ENCODE measurements at places on chromosomes 12 and 14. TPM values are rescaled to one million over a fixed set of nuclear protein-coding genes. Genes with fewer than 3 reads are reported as not detected.

- no peak for DNase-seq
Measured at GRCh38 chr14:98689951-98690350, 582.0 kb downstream of the BCL11B start.

DNA sequence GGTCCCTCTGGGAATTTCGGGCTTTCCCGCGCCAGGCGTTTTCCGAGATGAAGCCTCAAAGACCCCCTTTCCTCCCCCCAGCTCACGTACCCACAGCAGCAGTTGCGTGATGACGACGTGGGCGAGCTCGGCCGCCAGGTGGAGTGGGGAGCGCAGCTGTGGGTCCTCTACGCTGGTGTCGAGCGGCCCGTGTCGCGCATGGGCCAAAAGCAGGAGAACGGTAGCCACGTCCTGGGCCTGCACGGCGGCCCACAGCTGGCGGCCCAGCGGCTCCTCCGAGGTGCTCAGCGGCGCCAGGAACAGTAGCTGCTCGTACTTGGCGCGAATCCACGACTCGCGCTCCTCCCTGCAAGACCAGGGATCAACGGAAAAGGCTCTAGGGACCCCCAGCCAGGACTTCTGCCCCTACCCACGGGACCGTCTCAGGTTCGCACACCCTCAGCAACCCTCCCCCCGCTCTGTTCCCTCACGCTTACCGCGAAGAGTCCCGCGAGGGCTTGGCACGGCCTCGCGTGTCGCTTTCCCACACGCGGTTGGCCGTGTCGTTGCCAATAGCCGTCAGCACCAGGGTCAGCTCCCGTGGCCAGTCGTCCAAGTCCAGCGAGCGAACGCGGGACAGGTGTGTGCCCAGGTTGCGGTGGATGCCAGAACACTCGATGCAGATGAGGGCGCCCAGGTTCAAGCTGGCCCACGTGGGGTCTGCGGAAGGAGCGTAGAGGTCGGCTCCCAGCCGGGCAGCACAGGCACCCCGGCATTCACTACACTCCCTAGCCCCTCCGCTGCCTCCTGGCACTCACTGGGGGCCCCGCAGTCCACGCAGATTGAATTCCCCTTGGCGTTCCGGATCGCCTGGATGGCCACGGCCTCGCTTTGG, 11.4 kb downstream of the AGAP2 start:
- DNase-seq, result no peak

DNA sequence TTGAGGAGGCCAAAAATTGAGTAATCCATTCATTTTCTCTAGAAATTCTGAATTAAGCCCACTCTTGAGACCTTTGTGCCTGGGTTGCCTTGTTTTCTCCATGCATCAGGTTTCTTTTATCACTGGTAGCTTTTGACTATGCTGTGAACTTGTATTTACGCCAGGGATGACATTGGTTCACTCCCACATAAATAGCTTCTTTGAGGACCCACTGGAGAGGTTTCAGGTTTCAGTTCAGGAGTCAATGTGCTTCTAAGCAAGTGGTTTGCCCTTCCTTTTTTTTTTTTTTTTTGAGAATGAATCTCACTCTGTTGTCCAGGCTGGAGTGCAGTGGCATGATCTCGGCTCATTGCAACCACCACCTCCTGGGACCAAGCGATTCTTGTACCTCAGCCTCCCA, 10.2 kb upstream of the SLC17A8 start:
- no peak for DNase-seq

DNA sequence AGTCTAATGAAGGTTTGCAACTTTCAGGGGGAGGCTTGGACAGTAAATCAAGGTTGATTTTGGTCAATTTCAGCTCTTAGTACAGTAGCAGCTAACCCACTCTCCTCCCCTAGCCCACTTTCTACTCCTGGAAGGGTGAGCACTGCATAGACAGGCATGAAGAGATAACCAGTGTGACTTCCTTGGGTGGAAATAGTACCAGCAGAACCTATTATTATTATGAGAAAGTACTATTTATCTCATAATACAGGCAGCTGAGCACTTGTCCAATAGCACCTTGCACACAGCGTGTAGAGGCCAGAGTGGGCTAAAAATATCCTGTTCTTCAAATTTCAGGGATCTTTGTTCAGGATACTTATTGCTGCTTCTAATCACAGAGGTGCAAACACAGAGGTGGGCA, 96.2 kb upstream of the FKBP4 start:
- DNase-seq, result no peak

DNA sequence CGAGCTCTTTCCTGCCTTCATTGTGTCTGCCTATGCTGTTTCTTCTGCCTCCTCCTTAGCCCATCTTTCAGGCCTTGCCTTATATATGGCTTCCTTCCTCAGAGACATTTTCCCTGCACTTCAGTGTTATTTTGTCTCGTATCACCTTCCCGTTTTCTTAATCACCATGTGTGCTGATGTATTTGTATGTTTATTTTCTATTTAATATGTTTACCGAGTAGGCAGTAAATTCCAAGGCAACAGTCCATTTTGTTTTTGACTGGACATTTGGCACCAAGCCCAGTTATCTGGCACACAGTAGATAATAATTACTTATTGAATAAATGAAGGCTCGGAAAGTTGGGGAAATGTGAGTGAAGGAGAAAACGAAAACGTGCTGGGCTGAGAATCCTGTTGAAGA, 4.6 kb upstream of the POU6F1 start:
- DNase-seq, result no peak

- DNase-seq, result no peak
Measured at GRCh38 chr12:52264435-52264825, 10.0 kb upstream of the KRT86 start.

- no peak for DNase-seq
Measured at GRCh38 chr12:6279256-6279628, 31.2 kb upstream of the PLEKHG6 start.

GRCh38 chr12:14554281-14555007, 13.2 kb downstream of the PLBD1 start:
- DNase-seq, result peak; percentile 2

- DNase-seq, result no peak
Measured at GRCh38 chr14:69870613-69871012, 8.6 kb upstream of the SMOC1 start.

GRCh38 chr14:69818758-69819191, 21.7 kb upstream of the SLC10A1 start:
- peak; percentile 72 for DNase-seq

DNA sequence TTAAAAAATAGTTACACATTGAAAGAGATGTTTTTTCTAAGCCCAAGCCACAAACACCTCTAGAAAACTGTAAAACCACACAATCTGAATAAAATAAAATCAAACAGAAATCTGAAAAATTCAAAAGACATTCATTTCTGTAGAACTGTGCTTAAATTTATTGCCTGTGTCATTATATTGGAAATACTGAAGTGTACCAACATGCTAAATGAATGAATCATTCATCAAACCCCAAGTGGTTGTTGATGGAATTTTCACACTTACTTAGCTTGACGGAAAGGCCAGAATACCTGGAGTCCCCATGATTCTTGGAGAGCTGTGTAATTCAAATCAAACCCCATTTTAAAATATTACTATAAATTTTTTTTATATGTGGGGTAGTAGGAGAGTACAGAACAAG, 2.7 kb downstream of the KITLG start:
- no peak for DNase-seq

GRCh38 chr14:55800156-55800785, 220.3 kb downstream of the KTN1 start:
- no peak for DNase-seq

DNA sequence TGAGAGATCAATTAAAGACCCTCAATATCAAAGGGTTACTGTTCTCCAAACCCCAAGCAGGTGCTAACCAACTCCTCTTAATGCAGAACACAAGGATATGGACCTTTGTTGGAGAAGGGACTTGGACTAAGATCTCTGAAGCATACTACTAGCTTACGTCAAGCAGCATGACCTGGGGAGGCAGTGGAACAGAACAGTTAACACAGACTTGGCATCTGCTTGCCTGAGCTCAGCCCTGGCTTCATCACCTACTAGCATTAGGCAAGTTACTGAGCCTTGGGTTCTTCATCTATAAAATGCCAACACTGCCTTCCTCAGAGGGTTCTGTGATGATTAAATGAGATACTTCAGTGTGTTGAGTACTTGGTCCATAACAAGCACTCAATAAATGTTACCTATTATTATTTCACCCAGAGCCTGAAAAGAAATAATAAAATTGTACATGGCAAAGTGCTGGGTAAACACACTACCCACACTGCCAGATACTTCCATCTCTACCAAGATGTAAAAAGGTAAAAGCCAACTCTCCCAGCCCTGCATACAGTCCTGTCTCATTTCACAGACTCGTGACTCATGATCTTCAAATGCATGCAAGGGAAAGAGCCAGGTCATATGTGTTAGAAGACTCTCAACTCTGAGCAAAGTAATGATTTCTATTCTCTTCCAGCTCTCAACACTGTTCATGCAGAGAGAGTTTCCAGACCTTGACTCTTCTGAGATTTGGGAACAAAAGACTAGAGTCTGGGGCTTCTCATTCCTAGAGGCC, 39.7 kb downstream of the FMNL3 start:
- DNase-seq, result peak; percentile 59

GRCh38 chr12:50841716-50842531, 802 bp upstream of the TMPRSS12 start:
- DNase-seq, result no peak

- DNase-seq, result no peak
Measured at GRCh38 chr14:51321036-51321435, 81.0 kb downstream of the TMX1 start.

DNA sequence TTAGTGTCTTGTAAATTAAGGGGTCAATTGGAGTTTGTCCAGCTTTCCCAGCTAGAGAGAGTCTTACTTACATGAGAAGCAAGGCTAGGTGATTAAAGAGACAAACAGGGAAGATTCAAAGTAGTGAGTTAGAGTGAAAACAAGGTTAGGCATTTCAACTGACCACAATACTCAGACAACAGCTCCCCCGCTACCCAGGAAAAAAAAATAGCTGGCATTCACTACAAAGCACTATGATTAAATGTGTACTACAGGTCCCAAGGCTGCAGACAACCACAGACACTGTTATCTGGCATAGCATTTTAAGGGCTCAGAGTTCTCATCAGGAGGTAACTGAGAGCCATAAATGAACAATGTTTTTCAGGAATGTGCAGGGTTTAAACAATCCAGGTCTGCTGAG, 680.9 kb downstream of the TMEM121 start:
- DNase-seq, result no peak

Gene RHOJ
- 7.4 TPM for total RNA-seq

DNA sequence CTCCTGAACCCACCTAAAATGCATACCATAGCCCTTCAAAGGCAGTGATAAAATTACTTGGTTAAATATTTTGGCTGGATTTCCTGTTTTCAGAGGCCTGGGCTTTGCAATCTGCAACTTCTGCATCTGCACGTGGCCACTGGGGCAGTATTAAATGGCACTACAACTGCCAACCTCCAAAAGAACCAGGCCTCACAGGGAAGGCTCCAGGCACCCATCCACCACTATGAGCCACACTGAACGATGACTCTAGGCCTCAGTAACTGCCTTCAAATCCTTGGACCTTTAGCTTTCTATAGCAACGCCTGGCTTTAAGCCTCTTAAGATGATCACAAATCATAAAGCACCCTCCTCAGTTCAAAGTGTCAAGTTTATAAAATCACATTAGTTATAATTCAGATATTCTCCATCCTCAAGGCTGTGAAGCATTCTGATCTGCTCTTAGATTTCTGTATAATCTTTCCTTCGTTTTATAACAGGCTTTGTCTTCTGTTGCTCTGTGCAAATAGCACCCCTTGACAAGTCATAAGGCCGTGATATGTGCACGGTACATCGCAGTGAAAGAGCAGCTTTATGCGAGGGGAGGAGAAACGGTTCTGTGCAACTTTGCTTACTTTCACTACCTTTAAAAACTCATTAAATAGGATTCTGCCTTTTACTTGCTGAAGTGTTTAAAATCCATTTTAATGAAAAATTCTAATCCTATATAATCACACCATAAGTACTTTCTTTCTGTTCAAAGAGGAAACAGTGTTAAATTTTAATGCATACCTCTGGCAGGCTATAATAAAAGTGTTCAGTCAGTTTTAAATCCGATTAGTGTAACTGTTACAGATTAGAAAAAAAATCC, 196.4 kb upstream of the G2E3 start:
- DNase-seq, result no peak

Gene PLEKHD1
- not detected for total RNA-seq

GRCh38 chr12:110170535-110171185, 46.5 kb downstream of the IFT81 start:
- DNase-seq, result peak; percentile 78

DNA sequence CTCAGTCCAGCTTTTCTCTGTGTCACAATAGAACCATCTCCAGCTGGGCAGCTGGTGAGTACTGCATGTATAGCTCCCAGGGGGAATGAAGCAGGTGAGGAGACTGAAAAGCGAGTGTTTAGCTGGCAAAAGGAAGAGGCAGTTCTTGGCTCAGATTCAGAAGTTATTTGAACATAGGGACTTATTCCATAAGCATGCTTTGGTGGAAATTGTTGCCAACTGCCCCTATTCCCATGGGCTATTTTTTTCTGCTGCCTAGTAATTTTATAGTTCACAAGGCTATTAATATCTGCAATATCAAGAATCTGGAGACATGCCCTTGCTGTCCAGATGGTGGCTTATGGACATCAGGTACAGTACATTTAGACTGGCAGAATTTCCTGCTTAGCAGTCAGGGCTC, 1112.7 kb downstream of the LRFN5 start:
- DNase-seq, result no peak

DNA sequence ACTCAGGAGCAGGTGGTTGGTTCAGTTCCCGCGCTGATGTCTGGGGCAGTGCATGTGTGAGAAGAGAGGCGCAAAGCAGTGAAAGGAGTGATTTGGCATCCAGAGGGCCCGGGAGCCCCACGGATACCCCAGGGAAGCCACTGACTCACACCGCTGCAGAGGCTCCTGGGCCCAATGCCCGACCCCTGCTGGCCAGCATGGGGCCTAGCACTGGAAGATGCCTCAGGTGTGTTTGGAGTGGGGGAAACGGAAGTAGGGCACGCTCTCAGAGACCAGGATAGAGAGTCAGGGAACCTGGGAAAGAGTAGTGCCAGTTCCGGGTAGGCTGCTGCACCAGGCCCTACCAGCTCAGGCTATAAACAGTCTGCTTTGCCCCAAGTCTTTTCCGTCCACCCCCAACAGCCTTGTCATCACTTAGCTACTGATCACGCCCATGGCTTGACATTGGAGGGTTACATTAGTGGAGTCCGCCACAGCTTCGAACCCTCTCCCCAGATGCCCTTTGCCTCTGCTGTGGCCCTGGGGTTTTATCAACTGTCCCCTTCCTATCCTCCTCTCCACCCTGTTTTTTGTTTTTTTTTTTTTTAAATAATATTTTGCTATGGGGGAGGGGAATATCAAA, 9.5 kb upstream of the CSAD start:
- DNase-seq, result peak; percentile 69

- DNase-seq, result no peak
Measured at GRCh38 chr12:47981496-47982260, 18.3 kb downstream of the TMEM106C start.

Measured in fibroblast of the aortic adventitia (primary cell).